Activated CD4-positive, alpha-beta T cell treated with anti-CD3 and anti-CD28 coated beads, Interleukin-2, amount 10 ng/mL, durations not matched to agents 24 days and 14 days (primary cell): ENCODE measurements at places on chromosomes 12 and 14. TPM values are rescaled to one million over a fixed set of nuclear protein-coding genes. Genes with fewer than 3 reads are reported as not detected.

ACOT6 gene
- not detected in 2 replicates for total RNA-seq

CLECL1 gene
- total RNA-seq = 5.3 and 9.1 TPM in 2 replicates

FERMT2 gene
- total RNA-seq = 1.5 and 1.6 TPM in 2 replicates

IGFBP6 gene
- total RNA-seq = not detected in 2 replicates

MMAB gene
- total RNA-seq = 44.3 and 45.8 TPM in 2 replicates

SLCO1B1 gene
- total RNA-seq = not detected in 2 replicates

ATP5F1B gene
- 760 and 771 TPM in 2 replicates for total RNA-seq

CLEC1B gene
- total RNA-seq = not detected in 2 replicates

ZBTB25 gene
- 21.8 and 22.2 TPM in 2 replicates for total RNA-seq

- no peak for DNase-seq
Measured at GRCh38 chr12:57164966-57165625, 17.7 kb upstream of the LRP1-AS start.

GRCh38 chr12:24778486-24779304, 170.2 kb downstream of the BCAT1 start:
- DNase-seq = no peak

DNA sequence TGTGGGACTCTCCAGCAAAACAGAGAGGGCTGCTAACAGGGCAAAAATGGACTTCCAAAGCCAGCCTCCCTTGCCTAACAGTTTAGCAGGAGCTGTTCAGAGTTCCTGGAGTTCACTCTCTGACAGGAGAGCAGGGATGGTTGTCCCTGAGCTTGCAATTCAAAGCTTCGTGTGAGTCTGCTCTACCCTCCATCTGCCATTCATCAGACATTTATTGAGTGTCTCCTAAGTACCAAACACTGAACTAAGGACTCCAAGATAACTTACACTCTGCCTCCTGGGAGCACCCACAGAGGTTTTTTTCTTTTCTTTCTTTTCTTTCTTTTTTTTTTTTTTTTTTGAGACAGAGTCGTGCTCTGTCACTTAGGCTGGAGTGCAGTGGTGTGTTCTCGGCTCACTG, 28.7 kb downstream of the RHOF start:
- no peak for DNase-seq

GRCh38 chr14:68669111-68669511, 123.8 kb downstream of the ZFP36L1 start:
- no peak for DNase-seq

DNA sequence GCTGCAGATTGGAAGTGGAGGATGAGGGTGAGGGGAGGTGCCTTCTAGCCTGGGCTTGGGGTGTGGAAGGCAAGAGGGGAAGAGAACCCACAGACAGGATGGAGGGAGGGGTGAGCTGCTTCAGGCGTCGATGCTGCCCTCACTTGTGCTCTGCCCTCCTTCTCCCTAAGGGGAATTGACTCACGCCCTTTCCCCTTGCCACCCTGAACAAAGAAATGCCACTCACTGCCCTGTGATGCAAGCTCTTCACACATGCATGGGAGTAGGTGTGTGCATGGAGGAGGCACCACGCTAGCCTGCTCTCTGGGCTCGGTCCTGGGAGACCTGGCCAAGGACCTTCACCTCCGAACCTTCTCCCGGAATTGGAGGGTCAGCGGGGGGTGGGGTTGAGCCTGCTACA, 35.7 kb upstream of the PRMT8 start:
- DNase-seq = no peak

- peak; percentile 54 for DNase-seq
Measured at GRCh38 chr12:93853698-93854478, 176.7 kb downstream of the CRADD start.

DNA sequence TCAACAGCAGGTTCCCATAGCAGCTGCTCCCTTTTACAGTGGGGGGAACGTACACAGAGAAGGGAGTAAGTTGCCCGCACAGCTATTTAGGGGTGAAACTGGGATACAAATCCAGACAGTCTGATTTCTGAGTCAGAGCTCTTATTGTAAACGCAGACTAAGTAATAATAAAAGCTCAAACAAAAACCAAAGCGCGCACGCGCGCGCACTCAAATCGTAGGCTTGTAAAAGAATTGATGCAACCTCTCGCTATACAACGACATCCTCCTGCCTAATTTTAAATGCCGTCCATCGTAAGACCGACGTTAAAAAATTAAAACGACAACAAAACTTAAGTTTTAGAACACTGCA, 747 bp upstream of the DACT1 start:
- DNase-seq = peak; percentile 79

DNA sequence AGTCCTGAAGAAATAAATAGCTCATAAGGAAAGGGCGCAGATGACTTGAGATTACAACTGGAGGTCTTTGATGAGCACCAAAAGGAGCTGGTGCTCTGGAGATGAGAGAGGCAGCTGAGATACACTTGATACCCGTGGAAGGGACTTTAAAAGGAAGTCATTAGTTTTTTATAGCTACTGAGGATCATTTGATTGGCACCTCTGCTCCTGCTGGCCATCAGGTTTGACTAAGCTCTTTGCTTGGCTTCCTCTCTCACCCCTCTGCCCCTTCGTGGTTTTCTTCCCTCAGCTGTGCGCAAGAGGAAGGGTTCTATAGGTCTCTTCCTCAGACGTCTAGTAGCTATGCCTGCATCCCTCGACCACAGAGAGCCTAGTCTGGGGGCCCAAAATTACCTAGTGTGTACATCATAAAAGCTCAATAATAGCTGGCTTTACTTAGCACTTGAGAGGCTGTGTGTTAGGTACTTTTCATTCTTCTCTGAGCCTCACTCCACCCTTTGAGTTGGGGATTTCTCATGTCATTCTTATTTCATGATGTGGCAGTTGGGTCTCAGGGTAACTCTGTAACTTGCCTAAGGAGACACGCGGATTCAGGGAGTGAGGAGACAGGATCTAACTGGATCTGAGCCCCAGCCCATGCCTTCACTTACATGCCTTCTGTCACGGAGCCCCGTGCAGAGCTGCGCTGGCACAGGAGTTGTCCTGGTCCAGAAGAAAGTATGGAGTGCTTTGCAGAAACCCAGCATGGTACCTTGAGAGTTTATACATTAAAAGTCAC, 68.4 kb upstream of the ASPG start:
- DNase-seq = no peak

DNA sequence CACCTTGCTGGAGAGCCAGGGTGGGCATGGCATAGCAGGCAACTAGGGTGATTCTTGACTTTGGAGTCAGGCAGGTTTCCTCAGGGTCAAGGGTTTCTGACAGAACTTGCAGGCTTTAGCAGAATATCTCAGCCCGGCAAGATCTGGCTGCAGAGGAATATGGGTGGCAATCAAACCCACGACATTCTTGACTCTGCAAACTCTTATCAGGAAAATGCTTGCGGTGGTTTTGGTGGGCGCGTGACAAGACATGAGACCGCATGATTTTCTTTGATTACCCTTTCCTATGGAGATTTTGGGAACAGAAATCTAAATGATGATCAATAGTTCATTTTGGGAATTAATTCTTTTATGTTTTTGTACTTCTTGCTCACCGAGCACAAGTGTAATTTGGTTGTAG, 449.5 kb downstream of the VRK1 start:
- DNase-seq = no peak

GRCh38 chr12:113059071-113059595, 2.6 kb downstream of the DTX1 start:
- no peak for DNase-seq

GRCh38 chr12:22722779-22723178, 97.8 kb downstream of the ETNK1 start:
- peak; percentile 6 for DNase-seq

DNA sequence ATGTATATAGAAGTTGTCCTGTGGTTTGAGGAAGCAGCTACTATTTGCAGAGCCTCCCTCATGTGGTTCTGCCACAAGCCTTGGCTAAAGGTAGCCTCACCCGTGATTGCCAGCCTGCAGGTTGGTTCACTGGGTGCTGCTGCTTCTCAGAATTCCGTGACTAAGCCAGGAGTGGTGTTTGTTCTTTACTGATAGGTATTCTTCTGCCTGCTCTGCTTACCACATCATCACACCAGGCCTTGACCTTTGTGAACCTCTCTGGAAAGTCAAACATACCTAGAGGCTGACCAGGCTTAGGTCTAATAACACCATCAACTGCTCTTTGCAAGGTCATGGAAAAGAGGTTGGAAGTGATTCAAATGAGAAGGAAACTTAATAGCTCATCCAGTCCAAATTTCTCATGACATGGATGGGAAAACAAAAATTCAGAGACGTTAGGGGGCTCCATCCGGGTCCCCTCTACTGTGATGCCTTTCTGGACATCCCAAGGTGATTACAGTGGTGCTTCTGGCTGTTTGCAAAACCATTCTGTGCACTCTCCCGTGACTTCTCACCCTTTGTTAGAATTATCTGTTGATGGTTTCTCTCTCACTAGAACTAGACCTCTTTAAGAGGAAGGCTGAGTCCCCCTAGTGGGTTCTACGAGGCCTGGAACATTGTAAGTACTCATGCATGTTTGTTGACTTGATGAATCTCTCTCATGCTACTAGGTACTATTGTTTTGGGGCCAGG, 8.5 kb upstream of the SOCS2 start:
- peak; percentile 57 for DNase-seq

DNA sequence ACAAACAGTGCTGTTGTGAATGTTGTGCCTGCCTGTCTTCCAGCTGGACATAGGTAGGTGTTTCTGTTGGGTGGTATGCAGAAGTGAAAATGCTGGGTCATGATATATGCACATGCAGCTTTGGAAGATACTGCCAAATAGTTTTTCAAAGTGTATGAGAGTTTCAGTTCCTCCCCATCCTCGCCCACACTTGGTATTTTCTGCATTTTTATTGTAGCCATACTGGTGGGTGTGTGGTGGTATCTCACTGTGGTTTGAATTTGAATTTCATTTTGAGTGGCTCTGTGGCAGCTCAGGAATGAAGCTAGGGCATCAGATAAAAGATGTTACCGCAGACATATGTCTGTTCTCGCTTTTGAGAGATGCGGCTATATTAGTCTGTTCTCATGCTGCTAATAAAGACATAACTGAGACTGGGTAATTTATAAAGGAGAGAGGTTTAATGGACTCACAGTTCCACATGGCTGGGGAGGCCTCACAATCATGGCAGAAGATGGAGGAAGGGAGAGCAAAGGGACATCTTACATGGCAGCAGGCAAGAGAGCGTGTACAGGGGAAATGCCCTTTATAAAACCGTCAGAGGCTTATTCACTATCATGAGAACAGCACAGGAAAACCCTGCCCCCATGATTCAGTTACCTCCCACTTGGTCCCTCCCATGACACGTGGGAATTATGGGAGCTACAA, 183.1 kb downstream of the CAND1 start:
- no peak for DNase-seq

GRCh38 chr12:53984901-53985691, at the start of gene HOXC10:
Gene HOXC10, plus strand, starts transcription at chr12:53985146. Its CDS starts 114 bp downstream, at chr12:53985260.
- peak; percentile 90 for DNase-seq

GRCh38 chr12:67469666-67470065, 178.9 kb upstream of the DYRK2 start:
- DNase-seq = peak; percentile 61

- DNase-seq = no peak
Measured at GRCh38 chr12:65642061-65642661, 182.1 kb upstream of the HMGA2 start.
